Kidney capillary endothelial cell (primary cell): ENCODE measurements at places on chromosomes 1 and 21.
A peak's percentile ranks its signal among the peaks of the same experiment; 100 is the strongest.

GRCh38 chr1:156813750-156814570 lies 2.7 kb downstream of the SH2D2A start:
- peak; percentile 60 for DNase-seq

- no peak for DNase-seq
These were observed 44.7 kb upstream of the A3GALT2 start for GRCh38 chr1:33365560-33365997.

GRCh38 chr1:52825868-52826267 lies 16.7 kb upstream of the ZYG11A start:
- DNase-seq: no peak

GRCh38 chr1:111989531-111990025 lies at the start of gene KCND3:
Gene KCND3 (minus strand): TSS chr1:111989668.
- peak; percentile 7 for DNase-seq

DNA sequence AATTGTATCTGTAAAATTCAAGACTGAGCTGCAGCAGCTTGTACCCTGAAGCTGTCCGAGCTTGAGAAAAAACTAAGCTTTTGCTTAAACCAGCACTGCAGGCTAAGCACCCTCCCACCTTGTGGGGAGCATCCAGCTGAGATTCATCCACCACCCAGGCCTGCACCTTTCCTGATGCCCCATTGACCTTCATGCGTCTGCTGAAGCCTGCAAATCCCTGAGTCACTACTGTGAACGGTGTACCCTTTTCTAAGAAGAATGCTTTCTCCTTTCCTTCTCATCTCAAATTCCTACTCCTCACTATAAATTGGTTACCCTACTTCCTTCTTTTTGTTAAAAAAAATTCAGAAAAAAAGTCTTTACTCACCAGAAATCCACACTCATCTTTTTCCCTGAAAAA lies 90.9 kb upstream of the RGS18 start:
- DNase-seq: no peak

DNA sequence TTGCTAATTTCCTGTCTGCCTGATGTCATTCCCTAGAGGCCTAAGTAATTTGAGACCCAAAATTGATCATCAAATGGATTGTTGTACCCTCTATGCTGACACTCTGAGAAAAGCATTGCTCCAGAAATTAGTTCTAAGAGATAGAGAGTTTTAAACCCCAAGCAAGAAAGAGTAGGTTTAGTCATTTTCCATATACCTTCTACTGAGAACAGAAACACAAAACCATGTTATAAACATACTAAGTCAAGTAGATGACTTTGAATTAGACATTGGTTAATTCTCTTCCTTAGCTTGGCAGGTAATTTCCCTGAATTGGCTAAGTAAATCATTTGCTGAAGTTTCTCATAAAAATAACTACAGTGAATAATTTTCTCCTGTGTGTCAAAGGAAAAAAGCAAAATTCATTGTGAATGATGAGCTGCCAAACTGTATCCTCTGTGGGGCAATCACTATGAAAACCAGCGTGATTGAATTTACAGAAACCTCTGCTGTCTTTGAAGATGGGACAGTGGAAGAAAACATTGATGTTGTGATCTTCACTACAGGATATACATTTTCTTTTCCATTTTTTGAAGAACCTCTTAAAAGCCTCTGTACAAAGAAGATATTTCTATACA lies 20.1 kb downstream of the FMO4 start:
- DNase-seq: no peak

- no peak for DNase-seq
These were observed 221.2 kb downstream of the SETD4 start for GRCh38 chr21:35838987-35839763.

GRCh38 chr1:181061487-181061886 lies 27.0 kb upstream of the IER5 start:
- DNase-seq: no peak

- peak; percentile 50 for DNase-seq
These were observed 73.9 kb downstream of the RAP1GAP start for GRCh38 chr1:21594935-21595897.

GRCh38 chr1:81805537-81806431 lies 5.0 kb downstream of the ADGRL2 start:
- DNase-seq: no peak

DNA sequence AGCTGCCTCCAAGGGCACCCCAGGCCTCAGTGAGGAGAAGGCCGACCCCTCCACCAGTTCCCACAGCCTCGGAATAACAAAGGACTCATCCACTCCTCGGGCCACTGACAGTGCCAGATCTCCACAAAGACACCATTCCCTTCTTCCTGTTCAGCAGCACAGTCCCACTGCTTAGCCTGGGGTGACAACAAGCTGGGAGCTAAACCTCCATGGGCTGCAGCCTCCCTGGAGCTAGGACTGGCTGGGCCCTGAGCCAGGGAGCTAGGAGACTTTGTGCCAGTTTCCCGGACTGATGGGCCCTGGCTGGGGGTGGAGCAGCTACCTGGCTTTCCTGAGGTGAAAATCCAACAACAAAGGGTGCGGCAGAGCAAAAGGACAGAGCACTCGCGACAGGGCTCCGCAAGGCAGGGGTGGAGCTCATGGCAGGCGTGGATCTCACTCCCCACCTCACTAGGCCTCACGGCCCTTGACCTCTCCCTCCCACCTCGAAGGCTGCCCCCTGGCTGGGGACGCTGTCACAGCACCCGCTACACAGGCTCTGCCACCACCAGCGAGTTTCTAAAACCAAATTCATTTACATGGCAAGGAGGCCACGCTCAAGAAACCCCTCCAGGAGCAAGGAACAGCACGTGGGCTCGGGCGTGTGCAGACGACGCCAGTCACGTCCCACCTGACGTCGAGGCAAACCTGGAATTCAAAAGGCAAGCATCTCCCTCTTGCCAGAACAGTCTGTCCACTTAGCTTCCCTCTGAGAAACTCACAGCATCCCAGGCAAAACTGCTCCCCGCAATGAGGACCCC lies 13.8 kb downstream of the SLC35E2B start:
- DNase-seq: peak; percentile 19

DNA sequence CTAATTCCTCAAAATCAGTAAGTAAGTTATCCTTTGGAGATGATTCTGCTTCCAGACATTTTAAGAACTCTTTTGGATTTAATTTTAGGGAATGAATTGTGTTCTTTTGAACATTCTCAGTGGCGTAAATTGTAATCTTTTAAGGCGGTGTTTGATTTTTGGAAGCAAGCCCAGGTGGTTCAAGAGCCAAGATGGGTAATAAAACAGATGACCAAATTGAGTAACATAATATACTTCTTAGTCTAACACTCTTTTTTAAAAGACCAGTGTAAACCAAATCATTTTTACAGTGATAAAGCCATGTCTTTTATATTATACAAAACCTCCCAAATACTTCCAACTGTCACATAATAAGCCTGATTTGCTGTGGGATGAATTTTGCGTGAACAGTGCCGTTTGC lies 133.8 kb downstream of the LRRC40 start:
- DNase-seq: no peak

DNA sequence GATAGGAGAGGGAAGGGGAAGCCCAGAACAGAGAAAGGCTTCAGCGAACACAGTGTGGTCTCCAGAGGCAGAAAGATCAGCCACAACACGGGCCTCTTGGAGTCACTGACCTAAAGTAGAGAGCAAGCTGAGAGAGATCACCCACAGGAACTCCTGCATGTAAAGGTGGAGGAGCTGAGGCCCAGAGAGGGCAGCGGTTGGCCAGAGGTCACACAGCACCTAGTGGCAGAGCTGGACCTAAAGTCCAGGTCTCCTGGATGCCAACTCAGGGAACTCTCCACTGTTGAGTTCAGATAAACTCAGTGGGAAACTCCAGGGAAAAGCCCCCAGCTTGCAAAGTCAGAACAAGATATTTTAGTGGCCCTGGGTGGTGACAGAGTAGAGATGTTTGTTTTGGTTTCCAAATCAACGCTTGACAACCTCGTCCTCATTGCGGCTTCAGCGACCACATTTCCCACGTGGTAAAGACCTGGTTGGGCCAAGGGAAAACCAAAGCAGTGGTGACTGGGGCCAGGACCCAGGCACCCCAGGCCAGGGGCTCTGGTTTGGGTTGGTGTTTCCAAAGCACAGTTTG lies 4.6 kb downstream of the IFFO2 start:
- DNase-seq: no peak

GRCh38 chr1:202576816-202577215 lies 133.4 kb downstream of the SYT2 start:
- no peak for DNase-seq

DNA sequence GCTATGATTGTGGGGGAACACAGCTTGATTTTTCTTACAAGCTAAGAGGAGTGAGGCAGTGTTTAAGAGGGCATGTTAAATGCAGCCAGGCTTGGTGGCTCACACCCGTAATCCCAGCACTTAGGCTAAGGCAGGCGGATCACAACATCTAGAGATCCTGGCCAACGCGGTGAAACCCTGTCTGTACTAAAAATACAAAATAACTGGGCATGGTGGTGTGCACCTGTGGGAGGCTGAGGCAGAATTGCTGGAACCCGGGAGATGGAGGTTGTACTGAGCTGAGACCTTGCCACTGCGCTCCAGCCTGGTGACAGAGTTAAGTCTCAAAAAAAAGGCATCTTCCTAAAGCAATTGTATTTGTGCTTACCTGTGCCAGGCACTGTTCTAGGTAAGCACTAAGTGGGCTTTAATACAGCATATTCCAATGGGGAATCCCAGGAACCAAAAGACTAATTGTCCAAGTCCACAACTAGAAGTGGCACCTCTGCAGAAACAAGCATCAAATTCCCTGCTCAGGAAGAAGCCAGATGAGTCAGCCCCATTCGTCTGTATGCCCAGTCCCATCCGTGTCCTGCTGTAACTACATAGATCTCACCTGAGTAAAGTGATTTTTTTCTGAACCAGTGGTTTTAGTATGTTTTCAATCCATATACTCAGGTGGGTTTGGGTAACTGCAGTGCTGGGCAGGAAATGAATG lies 4.6 kb downstream of the RCC1 start:
- peak; percentile 48 for DNase-seq

- peak; percentile 73 for DNase-seq
These were observed 14.1 kb downstream of the EPHA2 start for GRCh38 chr1:16141573-16142336.

DNA sequence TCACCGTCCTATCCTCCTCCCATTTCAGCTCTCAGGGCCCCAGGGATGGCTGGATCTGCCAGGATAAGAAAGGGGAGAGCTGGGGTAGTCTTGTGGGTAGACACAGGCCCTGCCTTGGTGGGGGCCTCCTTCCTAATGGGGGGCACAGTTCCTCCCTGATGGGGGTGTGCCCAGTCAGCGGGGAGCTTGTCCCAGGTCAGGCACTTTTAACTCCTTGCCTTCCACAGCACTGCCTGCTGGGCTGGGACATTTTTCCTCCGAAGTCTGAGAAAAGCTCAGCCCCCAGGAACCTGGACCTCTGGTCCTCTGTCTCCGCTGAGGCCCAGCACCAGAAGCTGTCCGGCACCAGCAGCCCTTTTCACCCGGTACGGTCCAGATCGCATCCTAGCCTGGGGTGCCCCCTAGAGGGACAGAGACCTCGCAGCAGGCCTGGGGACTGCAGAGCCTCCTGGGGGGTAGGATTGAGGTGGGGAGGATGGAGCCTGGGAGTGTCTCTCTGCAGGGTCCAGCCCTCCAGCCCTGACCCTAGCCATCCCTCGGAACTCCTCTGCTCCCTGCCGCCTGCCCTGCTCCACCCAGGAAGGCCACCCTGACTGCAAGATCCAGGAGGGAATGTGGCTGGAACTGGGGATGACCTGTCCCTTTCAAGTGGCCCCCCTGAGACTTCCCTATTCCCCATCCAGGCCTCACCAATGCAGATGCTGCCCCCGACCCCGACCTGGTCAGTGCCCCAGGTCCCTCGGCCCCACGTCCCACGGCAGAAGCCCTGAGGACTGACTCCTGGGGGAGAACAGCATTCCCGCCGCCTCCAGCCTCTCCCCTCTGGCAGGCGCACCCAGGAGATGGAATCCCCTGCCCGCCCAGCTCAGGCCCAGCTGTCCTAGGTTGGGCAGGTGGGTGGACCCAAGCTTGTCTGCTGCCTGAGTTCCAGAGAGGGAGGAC lies 12.0 kb downstream of the MIIP start:
- DNase-seq: no peak

DNA sequence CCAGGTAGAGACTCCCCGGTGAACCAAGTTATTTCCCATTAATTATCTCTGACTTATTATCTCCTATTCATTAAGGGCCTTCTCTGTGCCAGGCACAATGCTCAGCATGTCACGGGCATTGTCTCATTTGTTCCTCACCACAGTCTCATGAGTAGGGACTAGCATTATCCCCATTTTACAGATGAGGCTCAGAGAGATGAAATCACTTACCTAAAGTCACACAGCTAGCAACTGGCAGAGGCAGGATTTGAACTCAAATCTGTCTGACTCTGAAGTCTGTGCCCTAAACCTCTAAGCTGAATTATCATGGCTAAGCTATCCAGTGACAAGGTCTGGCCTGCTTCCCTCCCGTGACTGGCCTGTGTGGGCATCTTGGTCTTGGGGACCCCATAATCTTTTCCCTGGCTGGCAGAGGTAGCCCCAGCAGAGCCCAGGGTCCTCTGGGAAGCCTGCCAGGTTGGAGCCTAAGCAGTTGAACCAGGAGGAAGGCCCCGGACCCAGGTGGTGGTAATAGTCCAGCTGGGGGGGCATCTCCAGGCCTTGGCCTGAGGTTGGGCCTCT lies 4.5 kb downstream of the MAP7D1 start:
- no peak for DNase-seq

GRCh38 chr1:94658221-94658620 lies 116.7 kb upstream of the F3 start:
- no peak for DNase-seq

DNA sequence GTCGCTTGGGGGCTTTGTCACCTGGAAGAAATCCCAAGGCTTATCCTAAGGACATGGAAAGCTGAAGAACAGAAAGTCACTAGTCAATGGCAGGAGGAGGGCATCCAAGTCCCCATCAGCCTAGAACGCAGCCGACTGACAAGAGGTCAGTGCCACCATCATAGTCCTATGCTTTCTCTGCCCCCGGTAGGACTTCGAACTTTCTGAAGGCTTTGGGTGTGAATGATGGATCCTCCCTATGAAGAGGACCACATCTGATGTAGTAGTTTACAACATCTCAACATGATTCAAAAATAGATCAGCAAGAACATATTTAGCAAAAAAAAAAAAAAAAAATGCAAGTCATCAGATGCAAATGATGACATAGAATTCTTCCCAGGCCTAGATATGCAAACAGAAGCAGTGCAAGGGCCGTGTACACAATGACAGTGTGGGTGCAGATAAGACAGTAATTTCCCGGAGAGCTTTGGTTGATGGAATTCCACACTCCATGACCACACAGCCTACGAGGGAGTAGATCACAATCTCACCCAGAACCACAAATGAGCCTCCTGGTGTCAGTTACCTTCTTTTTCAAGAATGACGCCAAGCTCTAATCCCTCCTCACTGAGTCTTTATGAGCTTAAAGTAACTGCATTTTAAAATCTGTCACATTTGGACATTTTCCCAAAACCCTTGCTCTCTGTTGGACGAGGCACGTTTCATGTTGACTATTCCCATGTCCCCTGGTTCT lies 88.2 kb downstream of the PSMG1 start:
- DNase-seq: no peak

- no peak for DNase-seq
These were observed 317.6 kb upstream of the KAZN start for GRCh38 chr1:14280909-14281308.
